ENCODE measurements at places on chromosomes 1 and 21.
A peak's percentile ranks its signal among the peaks of the same experiment; 100 is the strongest.

- DNase-seq = peak; percentile 51
Observed at GRCh38 chr21:45136927-45137611, 62.7 kb downstream of the ADARB1 start.

GRCh38 chr1:22953740-22954141, 18.9 kb downstream of the LACTBL1 start:
- DNase-seq = no peak

DNA sequence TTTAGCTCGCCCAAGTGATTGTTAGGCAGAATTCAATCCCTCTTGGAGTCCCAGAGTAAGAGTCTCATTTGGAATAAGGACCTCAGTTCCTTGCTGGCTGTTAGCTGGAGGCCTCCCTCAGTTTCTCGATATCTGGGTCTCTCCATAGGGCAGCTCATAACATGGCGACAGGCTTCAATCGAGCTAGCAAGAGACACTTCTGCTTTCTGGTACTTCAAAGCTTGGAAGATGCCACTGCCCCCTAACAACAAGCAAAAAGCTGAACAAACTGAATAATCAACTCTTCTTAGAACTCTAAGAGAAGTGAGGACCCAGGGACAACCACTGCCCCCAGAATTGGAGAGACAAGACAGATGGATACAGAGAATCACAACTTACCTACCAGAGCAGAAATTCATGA, 86.2 kb downstream of the TEX35 start:
- DNase-seq = no peak

- no peak for DNase-seq
Observed at GRCh38 chr21:38295997-38296764, 39.4 kb downstream of the KCNJ15 start.

DNA sequence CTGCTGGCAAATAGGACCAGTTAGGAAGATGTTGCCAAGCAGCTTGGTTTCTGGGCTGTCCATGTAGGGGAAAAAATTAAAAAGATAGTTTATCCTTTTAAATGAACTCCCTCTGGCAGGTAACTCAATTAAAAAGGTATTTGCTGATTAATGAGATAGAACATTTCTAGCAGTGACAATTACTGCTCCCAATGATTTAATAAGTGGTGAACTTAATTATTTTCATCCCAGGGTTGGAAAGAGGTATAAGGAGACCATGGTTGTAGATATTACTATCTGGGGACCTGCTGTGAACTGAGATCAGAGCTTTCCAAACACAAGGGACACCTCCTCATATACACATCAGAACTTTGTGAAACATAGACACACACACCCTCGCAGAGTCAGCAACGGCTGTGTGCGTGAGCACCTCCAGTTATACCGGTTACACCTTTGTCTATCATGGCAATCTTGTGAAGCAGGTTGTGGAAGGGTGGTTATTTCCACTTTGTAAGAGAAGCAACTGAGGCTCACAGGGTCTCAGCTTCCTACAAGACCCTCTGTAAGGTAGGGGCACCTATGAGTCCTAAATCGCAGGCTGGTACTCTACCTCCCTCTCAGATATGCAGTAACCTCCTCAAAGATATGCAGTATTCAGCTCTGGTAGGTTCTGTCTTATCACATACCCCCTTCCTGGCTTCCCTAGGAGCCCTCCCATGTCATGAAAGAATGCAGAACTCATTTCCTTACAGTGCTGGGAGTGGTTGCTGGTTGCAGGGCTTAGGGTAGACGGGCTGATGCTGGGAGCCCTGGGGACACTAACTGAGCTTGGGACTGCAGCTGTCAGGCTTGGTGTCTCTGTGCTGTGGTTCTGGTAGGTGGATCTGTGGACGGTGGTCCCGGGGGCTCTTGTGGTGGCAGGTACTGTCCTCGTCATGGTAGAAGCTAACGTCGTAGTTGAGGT, 18.5 kb upstream of the MAGOH start:
- DNase-seq = no peak

GRCh38 chr21:21813289-21813688, 815.1 kb downstream of the NCAM2 start:
- DNase-seq = no peak

GRCh38 chr1:232036181-232036933, 409.8 kb downstream of the DISC1 start:
- DNase-seq = no peak

GRCh38 chr1:109027841-109028240, 14.1 kb downstream of the WDR47 start:
- no peak for DNase-seq

DNA sequence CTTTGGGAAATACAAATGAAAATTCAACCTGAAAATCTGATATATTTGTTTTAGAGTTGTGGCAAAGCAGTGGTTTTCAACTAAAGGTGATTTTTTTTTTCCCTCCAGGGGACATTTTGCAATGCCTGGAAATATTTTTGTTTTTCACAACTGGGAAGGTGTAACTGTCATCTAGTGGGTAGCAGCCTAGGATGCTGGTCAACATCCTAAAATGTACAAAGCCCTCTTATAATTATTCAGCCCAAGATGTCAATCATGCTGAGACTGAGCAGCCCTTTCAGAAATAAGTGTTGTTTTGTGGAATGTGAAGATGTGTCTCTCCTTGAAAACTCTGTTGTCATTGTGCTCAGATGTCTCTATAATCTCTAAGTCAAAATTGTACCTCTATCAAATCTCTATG, 95.2 kb upstream of the NCAM2 start:
- DNase-seq = no peak

DNA sequence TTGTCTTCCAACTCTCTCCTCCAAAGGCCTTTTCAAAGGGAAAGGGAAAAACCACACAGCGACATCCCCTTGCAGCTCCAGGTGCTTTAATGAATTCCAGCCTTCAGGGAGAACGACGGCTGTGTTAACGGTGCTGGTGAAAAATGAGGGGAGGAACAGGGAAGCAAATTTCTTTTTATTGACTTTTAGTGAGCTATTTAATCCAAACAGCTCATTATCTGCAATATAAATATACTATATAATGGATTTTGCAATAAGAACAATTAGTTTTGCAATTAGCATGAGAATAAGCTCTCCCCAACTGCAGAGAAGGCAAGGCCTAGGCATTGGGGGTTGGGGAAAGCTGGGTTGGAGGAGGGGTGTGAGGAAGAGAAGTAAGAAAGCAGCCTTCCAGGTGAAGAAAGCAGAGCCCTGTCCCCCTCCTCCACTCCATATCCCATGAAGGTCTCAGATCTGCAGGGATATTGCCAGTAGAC, 159.0 kb upstream of the ZC3H12A start:
- no peak for DNase-seq

DNA sequence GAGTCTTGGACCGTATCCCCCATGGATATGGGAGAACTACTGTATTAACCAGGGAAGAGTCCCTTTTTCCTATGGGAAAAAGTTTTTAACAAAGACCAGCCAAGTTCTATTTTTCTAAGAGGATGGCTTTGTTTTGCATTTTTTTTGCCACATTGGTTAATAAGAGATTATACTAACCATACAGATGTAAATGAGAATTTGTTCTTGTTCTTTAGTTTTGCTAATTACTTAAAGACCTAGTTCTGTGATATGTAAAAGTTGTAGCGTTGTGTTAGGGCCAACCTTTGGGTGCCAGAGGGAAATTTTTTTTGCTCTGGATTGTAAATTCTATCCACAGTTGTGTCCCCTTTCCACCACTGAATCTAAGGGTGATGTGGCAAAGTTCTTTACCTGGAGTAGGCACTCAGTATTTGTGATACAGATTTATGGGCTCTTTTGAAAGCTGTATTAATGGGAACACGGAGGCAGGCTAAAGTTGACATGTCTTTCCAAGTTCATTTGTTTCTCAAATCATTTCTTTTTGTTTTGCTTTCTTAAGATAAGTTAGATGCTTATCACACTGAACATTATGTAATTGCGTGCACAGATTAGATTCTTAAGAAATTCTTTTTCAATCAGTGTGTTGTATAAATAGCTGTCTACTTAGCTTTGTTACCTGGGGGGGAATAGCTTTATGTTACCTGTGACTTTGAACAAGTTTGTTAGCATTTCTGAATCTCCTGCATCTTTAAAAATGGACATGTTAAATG, 2.9 kb downstream of the SOAT1 start:
- DNase-seq = no peak

GRCh38 chr1:2379733-2380404, 11.5 kb downstream of the MORN1 start:
- DNase-seq = no peak

GRCh38 chr1:235415008-235415904, 48.0 kb downstream of the TBCE start:
- peak; percentile 38 for DNase-seq

- no peak for DNase-seq
Observed at GRCh38 chr1:40861224-40862003, 749 bp downstream of the CITED4 start.

- DNase-seq = no peak
Observed at GRCh38 chr1:76867342-76868130, at the start of gene ST6GALNAC5. ST6GALNAC5 (plus strand) TSS chr1:76867480.

GRCh38 chr1:232915212-232915611, 35.2 kb upstream of the NTPCR start:
- no peak for DNase-seq

DNA sequence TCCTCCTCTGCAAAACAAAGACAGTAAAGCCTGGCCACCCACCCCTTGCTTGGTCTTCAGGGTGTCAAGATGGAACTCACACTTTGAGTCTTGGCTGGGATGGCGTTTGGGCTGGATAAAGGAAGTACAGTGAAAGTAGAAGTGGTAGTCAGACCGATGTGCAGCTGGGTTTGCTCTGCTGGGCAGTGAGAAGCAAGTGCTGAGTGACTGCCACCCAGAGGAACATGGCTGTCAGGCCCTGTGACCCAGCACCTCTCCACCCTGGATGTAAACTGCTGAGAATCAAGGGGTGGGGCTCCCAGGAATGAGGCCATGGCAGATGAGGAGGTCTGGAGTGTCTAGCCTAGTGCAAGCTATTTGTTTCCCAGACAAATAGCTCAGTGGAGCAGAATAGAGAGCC, 51.2 kb downstream of the POFUT2 start:
- DNase-seq = no peak

- DNase-seq = no peak
Observed at GRCh38 chr1:97332716-97333115, 588.1 kb downstream of the DPYD start.

DNA sequence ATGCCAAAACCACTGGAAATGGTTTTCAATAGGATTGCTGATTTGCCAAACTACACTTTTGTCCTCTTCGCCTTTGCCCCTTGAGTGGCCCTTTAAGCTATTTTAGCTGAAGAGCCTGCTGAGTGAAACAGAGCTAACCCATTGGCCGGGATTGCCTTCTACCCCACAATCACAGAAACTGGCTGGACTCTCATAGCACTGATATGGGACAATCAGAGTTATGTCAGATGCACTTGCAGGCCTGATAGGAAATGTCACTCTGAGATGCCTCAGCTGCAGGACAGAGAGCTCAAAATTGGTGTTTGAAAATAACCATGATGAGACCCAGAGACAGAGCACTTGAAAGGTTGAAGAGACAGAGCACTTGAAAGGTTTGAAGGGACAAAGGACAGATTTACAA, 354.4 kb downstream of the BRINP2 start:
- DNase-seq = no peak

DNA sequence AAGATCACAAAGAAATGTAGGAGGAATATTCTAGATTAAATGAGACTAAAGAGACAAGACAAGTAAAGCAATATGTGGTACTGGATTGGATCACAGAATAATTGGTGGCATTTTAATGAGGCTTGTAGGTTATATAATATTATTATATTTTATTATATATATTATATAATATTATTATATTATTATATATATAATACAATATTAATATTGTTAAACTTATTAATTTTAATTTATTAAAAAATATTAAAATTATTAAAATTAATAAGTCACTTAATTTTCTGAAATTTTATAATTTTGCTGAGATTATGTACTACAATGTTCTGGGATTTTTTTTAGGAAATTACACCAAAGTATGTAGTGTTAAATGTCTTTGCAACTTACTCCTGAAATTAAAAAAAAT, 311.9 kb downstream of the COL11A1 start:
- no peak for DNase-seq

- no peak for DNase-seq
Observed at GRCh38 chr1:15176120-15176519, 22.6 kb downstream of the TMEM51 start.

- no peak for DNase-seq
Observed at GRCh38 chr1:12565094-12565965, 52.7 kb downstream of the DHRS3 start.

- peak; percentile 63 for DNase-seq
Observed at GRCh38 chr1:46667782-46668760, at the start of gene ATPAF1. ATPAF1 (minus strand) TSS chr1:46668364; CDS start chr1:46668322, 42 bp downstream.

- no peak for DNase-seq
Observed at GRCh38 chr21:31875496-31876015, 2.7 kb downstream of the HUNK start.

Measured in stimulated activated CD4-positive, alpha-beta T cell treated with anti-CD3 and anti-CD28 coated beads, Interleukin-12 subunit alpha, Interleukin-12 subunit beta, amount 100 ng/mL, for 48 hours (primary cell).